ACHN (cell line): ENCODE measurements at places on chromosomes 3 and 15.
A peak's percentile ranks its signal among the peaks of the same experiment; 100 is the strongest.

DNA sequence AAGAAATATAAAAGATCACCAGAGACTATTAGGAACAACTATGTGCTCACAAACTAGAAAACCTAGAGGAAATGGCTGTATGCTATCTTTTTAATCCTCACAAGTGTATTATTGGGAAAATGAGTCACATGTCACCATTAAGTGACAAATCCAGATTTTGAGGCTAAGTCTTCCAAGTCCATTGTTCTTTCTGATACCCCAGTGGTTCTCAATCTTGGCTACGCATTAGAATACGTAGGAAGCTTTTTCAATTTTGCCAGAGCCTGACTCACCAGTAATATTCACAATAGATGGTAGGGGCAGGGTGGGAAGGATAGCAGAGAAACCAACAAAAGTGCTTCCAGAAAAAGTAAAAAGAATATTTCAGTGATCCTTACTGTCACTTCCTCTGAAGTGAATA, 117.0 kb downstream of the FILIP1L start:
- DNase-seq, result no peak

GRCh38 chr3:17302774-17303173, 418.0 kb downstream of the PLCL2 start:
- no peak for DNase-seq

- no peak for DNase-seq
Measured at GRCh38 chr3:178785961-178786360, 249.7 kb downstream of the KCNMB2 start.

GRCh38 chr3:173037840-173038483, 103.1 kb downstream of the SPATA16 start:
- no peak for DNase-seq

DNA sequence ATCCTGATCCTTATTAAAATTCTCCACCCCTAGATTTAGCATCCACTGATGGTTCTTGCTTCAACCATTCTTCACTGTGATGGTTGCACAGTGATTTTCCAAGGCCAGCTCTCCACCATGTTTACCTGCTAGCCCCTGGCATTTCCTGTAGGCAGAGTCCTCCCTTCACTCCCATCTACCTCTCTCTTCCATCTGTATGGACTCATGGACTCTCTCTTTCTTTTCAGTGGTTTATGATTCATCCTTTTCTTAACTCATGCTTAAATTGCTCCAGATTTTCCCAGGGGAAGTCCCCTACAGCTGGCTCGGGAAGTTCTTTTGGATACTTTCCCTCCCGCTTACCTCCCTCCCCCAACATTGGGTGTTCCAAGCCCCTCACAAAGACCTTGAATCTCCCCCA, 18.7 kb downstream of the TGM4 start:
- DNase-seq, result peak; percentile 34

GRCh38 chr15:88681610-88682221, 42.9 kb downstream of the ISG20 start:
- no peak for DNase-seq
